CD14-positive monocyte (primary cell): ENCODE measurements at places on chromosomes 7 and 10.

GRCh38 chr7:95478272-95479037 is 7.3 kb upstream of the ASB4 start:
- DNase-seq, result no peak

DNA sequence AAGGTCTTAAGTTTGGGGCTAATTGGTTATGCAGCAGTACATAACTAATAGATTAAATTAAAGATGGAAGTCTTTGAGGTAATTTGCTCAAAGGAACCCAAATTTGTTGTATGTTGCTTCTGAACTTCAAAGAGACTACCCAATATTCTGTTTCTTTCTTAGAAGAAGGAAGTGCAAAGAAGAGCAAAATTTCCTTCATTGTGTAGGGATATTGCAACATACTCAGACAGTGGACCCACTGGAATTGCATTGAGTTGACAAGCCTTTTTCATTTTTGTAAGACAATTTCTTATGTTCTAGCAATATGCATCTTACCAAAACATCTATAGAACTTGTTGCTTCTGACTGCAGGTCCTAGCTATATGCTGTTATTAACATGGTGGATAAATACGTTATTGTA is 527.8 kb downstream of the SH2D4B start:
- no peak for DNase-seq

- DNase-seq, result no peak
Measured at GRCh38 chr7:112946350-112946749, 140.3 kb downstream of the GPR85 start.

DNA sequence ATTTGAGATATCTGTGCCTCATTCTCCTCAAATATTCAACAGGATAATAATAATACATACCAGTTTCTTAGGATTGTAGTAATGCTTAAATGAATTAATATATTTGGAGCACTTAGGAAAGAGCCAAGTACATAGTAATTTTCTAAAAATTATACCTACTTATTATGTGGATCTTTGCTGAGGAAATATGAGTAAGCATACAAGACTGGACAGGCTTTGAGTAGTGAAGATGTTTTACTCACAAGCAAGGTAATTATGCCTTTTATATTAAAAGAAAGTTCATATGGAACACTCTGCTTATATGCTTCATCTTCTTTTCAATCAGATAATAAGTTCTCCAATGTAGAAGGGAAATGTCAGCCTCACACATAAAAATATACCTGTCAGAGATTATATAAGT is 337.5 kb upstream of the KAT6B start:
- DNase-seq, result no peak

DNA sequence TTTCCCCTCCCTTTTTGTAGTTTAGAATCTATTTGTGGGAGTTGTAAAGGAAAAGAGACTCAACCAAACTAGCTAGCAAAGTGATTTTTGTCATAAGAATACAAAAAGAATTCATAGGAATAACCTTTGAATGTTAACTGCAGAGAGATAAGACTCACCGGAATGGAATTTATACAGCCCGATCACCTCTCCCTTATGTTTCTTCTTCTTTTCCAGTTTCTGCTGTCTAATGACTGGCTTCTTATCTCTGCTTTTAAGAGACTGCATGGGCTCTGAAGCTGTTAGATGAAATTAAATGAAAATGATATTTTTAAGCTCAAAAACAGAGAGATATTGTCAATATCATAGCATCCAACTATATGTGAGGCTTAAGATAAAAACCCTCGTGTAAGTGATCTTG is 1095.9 kb downstream of the REEP3 start:
- DNase-seq, result no peak

GRCh38 chr7:33276325-33276724 is 147.0 kb downstream of the BBS9 start:
- no peak for DNase-seq

DNA sequence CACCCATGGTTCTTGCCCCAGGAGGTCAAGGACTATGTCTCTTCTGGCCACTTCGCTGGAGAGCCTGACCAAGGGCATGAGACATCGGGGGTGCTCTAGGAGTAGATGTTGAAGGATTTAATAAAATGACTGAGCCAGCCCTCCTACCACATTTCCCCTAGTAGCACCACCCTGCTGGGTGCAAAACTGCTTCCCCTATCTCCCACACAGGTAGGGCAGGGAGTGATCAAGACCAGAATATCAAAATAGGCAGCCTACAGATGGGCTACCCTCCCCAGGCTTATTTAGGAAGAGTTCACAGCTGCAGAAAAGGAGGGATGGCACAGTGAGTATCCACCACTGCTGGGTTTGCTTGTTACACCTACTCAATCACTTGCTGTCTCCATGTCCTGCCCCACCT is 103.9 kb downstream of the FGFR2 start:
- DNase-seq, result no peak

- no peak for DNase-seq
Measured at GRCh38 chr10:132611026-132611910, 73.7 kb downstream of the INPP5A start.

GRCh38 chr7:131934452-131934851 is 378.0 kb upstream of the PODXL start:
- no peak for DNase-seq

- peak; percentile 12 for DNase-seq
Measured at GRCh38 chr7:123682690-123683089, 27.0 kb downstream of the LMOD2 start.
